Suppressor macrophage treated with lipopolysaccharide for 4 hours (primary cell): ENCODE measurements at places on chromosomes 5 and 9.

- no peak for DNase-seq
These were observed 415.7 kb downstream of the RAB3C start for GRCh38 chr5:58998544-58998943.

DNA sequence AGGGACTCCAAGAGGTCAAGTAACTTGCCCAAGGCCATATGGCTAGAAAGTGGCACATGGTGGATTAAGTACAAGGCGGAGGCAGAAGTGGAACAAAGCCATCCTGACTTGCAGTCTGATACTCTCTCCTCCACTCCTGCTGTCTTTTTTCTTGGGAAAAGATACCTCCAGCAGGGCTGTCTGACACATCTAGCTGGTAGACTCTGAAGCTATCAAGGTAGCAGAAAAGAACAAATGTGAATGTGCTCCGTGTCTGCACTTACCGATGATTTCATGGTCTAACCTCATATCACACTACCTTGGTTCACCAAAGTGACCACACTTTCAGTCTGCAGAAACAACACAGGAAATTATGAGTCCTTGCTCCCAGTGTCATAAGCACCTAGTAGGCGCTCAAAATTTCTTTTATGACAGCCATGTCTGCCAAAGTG is 284.8 kb downstream of the CRB2 start:
- DNase-seq, result no peak

- peak; percentile 23 for DNase-seq
These were observed 46.0 kb downstream of the CRB2 start for GRCh38 chr9:123401879-123402513.

DNA sequence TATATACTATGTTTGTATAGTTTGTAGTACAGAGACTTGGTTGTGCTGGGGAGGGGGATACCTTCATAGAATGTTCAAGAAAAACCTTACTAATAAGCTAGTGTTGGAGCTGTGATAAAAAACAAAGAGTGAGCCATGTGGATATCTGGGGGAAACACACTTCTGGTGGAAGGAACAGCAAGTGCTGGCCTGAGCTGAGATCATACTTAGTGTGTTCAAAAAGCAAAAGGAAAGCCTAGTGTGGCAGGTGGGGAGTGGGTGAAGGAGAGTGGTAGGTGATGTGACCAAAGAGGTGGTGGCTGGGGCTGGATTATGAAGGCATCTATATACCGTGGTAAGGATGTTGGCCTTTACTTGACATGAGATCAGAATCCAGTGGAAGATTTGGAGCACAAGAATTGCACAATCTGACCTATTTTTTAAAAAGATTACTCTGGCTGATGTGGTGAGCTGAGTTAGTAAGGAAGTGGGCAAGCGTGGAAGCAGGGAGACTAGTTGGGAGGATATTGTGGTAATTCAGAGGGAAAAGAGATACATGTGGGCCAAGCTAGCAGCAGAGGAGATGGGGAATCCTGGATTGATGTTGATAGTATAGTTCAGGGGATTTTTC is 26.6 kb downstream of the PALM2AKAP2 start:
- DNase-seq, result no peak

GRCh38 chr9:88947581-88948573 is 43.4 kb upstream of the S1PR3 start:
- no peak for DNase-seq

DNA sequence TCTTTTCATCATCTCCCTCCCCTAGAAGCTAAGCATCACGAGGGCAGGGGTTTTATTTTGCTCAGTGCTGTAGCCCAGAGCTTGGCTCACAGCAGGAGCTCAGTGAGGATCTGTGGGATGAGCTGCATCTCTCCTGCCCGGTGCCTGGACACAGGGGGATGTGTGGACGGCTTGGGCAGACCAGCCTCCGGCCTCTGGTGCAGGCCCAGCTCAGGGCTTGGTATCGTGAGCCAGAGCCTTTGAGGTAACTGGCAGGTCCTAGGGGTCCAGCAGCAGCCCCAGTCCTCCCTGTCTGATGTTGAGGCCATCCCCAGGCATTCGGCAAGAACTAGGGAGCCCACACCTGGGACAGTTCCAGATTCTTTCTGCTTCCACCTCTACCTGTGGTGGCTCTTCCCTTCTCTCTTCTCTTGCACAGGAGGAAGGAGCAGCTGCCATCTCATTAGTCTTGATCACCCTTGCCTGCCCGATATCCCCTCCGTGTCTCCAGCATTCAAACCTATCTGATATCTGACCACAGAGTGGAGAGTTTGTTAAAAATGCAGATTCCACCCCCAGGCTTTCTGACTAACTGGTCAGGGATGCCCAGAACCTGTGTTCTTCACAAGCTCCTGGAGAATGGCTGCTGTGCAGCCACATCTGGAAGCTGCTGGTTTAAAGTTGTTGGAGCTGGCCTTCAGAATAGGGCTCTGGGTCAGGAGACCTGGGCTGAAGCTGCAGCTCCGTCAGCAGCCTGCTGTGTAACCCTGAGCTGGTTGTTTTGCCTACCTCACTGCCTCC is 7.9 kb upstream of the SLC6A7 start:
- no peak for DNase-seq

DNA sequence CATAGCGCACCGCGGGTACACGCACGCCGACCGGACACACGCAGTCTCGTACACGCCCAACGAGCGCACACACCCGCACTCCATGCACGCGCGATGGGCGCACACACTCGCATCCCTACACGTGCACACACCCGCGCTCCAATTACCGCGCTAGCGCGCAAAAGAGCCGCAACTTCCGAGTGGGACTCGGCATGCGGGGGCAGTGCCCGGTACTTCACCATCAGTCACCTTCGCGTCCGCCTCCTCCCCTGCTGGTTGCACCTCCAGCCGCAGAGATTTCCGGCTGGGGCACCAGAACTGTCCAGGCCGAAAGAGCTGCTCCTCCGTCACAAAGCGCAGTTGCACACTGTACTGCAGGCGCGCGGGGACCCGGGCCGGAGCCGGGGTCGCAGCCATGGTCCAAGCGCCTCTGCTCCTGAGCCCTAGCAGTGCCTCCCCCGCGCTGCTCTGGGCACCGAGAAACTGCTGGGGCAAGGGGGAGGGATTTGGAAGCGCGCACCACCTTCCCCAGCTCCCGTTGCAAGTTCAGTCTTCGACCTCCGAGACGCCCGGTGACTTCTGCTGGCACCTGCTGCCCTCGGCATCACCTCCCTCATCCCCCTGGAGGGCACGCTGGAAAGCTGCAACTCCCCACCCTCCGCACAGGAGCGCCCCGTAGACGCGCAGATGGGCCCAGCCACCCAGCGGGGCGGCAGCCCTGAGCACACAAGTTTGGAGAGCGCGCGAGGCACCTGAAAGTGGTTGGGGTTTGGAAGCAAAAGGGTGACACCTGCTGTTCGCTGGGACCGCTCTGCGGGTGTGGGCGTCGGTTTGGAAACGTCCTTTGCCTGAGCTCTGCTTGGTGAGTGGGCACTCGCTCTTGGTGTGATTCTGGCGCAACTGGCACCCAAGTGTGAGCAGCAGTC is 337.4 kb upstream of the PUM3 start:
- peak; percentile 27 for DNase-seq

GRCh38 chr9:13939134-13939533 is 374.8 kb downstream of the NFIB start:
- DNase-seq, result no peak
